ENCODE measurements at places on chromosomes 7 and 10.

- DNase-seq = no peak
These were observed 12.1 kb upstream of the TRUB1 start for GRCh38 chr10:114925587-114926586.

DNA sequence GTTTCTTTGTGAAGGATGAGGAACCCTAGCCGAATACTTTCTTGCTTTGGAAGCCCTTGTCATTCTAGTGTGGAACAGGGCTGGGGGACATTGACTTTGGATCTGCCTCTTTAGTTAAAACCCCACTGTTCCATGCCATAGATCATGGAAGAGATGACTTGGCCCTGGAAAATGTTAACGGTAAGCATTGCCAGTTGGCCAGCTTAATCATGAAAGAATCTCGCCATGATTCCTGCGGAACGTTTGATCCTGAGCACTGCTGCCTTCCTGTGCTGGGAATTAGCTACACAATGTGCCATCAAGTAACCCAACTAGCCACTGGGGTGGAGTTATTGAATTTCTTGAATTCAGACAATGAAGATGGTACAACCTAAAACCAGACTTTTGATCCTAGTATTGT is 177.6 kb upstream of the FZD8 start:
- DNase-seq = no peak

- DNase-seq = peak; percentile 93
These were observed 43.2 kb downstream of the HTRA1 start for GRCh38 chr10:122504610-122504950.

- no peak for DNase-seq
These were observed 40.5 kb downstream of the AOAH start for GRCh38 chr7:36683695-36684357.

GRCh38 chr7:124570558-124570957 is 195.0 kb downstream of the GPR37 start:
- DNase-seq = no peak

DNA sequence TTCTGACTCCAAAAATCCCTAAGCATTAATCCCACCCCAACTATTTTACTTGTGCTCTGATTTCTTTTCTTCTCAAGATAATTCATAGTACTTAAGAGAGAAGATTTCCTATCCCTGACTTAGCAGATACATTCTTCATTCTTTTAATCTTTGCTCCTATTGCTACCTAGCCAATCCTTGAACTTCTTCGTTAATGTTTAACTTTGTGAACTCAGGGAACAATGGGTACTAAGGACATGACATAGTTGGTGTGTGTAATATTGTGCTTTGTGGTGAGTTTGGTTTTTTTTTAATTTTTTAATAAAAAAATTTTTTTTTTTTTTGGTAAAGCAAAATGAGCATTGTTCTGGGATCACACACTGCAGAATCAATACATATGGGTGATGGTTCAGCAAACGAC is 166.2 kb downstream of the CHCHD3 start:
- no peak for DNase-seq

- no peak for DNase-seq
These were observed 21.8 kb downstream of the NET1 start for GRCh38 chr10:5434017-5434753.

DNA sequence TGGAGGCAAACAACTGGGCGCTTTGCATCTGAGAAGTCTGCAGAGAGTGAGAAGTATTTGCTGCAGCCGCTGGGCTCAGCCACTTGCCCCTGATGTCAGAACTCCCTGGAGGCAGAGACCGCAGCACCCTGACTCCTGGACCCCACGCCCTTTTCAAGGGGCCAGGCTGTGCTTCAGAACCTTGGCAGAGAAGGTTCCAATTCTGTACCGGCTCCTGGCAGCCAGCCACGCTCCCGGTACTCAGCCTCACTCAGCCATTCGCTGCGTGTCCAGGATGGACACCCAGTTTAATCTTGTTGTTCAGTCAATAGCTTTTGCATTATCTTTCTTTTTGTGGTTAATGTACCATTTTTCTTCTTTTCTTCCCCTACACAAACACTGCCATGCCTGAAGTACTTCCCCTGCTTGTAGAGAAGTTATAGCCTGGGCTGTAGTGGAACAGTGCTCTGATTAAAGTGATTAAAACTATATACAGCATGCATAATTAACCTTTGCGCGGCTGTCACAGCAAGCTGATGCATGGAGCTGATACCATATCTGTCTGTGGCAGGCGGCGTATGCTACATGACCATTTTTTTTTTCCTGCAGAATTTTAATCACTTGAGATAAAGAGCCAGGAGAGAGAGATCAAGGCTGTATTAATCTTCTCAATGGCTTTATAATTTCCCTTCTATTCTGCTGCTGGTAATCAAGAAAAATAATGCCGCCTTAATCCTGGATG is 578.5 kb downstream of the SDK1 start:
- DNase-seq = no peak

DNA sequence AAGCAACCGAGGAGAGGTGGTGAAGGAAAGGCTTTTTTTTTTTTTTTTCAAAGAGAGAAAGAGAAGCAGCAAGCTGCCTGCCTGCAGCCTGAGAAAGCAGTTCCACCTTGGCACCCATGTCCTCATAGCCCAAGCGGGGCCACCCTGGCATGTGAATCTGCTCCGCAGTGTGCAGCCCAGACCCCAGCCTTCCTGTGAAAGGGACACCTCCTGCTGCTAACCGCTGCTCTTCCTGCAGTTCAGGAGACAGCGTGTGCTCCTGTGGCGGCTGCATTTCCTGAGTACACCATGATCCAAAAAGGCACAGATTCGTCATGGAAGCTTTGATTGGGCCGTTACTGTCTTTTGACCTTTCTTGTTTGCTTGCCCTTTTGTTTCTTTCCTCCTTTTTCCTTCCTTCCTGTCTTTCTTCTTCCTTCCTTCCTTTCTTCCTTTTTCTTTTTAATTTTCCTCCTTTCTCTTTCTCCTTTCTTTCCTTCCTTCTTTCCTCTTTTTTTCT is 38.1 kb downstream of the IKZF1 start:
- DNase-seq = no peak

DNA sequence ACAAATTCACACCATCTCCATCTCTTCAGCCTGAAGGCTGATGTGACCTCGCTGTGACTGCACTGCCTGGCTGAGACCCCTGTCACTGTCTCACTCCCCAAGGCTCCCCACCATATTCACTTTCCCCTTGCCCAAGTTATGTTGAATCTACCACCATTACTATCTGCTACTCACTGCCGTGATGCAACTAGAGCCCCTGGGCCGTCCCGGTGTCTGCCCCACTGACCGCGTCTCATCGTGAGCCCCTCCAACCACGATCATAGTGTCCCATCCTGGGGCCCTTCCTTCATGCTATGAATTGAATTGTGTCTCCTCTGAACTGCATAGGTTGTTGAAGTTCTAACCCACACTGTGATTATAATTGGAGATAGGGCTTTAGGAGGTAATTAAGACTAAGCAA is 71.9 kb upstream of the CHST15 start:
- DNase-seq = no peak

DNA sequence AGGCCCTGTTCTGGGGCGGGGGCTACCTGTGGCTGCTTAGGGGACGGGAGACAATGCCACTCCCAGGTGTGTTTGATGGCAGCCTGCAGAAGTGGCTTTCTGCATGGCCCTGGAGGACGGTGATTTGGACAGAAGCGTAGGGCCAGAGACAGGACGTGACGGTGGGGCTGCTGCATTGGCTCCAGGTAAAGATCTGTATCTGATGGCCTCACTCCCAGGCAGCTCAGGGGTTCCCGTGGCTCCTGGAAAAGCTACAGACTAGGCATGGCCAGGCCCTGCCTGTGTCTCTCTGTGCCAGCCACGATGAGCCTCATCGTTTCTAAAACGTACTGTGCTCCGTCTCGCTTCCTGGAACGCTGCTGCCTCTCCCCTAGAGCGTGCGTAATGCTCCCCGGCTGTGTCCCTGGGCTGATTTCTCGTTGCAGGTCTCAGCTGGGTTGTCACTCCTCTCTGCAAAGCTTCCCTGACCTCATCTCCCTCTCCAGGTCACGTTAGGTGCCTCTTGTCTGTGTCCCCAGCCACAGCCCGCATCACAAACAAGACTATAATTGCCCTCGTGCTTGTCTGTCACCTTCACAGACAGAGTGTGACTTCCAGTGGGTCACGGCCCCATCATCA is 12.6 kb downstream of the GTF2IRD1 start:
- DNase-seq = peak; percentile 57

- DNase-seq = no peak
These were observed 65.9 kb downstream of the BBS9 start for GRCh38 chr7:33195264-33195663.

DNA sequence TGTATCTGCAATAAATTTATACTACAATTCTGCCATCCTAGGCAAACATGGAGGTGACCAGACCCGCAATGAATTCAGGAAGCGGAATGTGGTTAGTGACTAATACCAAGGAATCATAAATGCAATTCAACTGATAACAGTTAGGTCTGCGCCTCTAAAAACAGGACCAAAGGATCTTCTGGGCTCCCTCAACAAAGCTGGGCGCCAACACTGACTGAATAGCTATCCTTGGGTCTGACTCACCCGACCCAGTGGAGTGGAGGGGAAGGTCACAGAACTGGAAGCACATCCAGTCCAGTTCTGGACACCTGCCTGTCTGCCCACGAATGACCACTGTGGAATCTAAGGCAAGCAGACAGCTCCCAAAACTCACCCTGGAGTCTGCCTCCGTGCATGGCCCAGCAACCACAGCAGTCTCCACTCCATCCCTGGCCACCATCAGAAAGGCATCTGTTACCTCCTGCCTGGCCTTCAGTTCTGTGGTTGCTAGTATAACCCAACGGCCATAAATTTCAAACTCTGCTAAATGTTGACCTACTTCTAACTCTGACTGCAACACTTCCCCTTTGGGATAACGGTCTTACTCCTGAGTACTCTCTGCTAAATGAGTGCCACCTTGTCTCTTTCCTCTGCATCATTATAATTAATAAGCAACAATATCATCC is 43.0 kb upstream of the DLX6 start:
- no peak for DNase-seq

DNA sequence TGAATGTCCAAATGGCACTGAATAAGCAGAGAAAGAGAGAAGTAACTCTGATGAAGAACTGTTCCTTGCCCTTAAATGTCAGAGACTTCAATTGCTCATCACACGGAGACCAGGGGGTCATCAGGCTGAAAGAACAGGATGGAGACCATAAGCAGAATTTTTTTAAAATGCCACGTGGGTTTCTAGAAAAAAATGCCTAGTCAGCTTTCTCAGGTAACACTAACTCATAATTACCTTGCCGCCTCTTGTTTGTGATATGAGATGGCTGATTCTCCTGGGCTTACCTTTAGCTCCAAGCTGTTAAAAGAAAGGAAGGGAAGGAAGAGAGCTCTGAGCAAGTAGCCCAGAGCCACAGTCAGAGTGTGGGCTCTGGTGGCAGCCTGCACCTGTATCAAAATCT is 372.0 kb downstream of the GPAM start:
- DNase-seq = no peak

DNA sequence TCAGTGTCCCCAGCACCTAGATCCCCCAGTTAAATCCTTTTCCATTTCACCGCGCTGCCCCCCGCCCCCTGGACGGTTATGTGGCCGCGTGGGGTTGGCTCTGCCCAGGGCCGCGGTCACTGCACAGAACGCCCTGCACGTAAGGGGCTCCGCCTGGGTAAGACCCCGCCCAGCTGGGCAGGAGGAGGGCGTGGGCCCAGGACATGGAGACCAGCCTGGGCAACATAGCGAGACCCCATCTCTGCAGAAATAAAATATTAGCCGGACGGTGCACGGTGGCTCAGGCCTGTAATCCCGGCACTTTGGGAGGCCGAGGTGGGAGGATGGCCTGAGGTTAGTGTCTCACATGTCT is 650 bp upstream of the ZFAND2A start:
- no peak for DNase-seq

DNA sequence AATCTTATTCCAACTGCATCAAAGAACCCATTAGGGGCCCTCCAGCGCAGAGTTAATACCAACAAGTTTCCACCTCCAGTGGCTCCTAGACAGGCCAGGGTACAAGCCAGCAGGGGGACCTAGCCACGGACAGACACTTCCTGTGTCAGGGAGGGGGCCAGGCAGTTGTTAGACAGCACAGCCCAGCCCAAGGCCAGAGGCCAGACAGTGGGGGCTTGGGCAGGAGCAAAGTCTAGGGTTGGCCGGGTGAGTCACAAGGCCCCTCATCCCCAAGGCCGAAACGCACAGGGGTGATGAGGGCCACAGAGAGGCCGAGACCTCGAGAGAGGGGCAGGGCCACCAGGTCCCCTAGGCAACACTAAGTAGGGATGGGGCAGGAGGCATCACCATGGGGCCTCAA is 19.3 kb upstream of the OPTN start:
- no peak for DNase-seq

- no peak for DNase-seq
These were observed 10.0 kb downstream of the WDR91 start for GRCh38 chr7:135201350-135201749.

GRCh38 chr7:124930655-124931597 is 1.3 kb upstream of the POT1 start:
- no peak for DNase-seq

DNA sequence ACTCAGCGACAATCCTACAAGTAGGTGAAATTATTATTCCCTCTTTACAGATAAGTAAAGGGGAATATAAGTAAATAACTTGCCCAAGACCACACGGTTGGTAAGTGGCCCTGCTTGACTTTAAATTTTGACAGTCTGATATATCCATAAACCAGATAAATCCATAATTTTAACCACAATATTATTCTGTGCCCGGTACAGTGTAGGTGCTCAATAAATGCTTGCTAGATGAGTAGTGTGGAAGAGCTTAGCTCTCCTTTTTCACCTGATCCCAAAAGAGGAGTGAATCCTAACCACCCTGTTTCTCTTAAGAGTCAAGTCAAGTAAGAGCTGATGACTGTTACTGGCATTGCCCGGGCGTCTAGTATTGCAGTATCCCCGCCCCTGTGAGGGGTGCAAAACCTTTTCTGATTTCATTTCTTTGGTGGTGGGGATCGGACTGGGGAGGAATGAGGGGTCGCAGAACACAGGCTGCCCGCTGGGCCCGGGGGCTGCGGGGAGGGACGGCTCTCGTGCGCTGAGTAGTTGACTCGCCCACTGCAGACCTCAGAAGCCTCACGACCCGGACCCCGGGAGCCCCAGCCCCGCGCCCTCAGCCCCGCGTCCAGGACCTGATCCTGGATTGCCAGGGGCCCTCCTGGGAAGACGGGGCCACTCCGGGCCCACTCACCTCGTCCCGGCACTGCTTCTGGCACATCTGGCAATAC is 490 bp downstream of the KIN start:
- no peak for DNase-seq

DNA sequence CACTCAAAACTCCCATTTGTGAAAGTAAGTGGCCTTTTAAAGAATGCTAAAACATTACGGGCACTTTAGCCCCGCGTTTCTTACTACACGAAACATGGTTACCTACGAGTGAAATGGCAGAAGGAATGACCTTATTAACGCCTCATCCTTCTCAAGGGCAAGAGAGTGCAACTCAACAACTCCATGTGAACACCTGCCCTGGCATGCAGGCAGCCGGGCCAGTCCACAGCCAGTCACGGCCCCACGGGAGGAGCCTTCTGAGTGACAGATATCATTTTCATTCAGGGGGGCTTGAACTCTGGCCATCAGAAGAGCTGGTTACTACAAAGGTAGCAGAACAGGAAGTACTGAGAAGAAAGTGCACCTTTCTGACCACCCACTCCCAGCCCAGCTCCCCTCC is 236.1 kb downstream of the PTPRN2 start:
- DNase-seq = no peak

GRCh38 chr10:70549962-70550458 is 52.5 kb downstream of the PRF1 start:
- DNase-seq = peak; percentile 23

- DNase-seq = no peak
These were observed 35.5 kb downstream of the GPR141 start for GRCh38 chr7:37719077-37719476.

- DNase-seq = no peak
These were observed 585.2 kb upstream of the CELF2 start for GRCh38 chr10:10432296-10433035.

All from substantia nigra (tissue), 51 donors.